NCI-H510A treated with DMSO at 0.1 percent for 48 hours (cell line): ENCODE measurements at places on chromosomes 16 and 17.

DNA sequence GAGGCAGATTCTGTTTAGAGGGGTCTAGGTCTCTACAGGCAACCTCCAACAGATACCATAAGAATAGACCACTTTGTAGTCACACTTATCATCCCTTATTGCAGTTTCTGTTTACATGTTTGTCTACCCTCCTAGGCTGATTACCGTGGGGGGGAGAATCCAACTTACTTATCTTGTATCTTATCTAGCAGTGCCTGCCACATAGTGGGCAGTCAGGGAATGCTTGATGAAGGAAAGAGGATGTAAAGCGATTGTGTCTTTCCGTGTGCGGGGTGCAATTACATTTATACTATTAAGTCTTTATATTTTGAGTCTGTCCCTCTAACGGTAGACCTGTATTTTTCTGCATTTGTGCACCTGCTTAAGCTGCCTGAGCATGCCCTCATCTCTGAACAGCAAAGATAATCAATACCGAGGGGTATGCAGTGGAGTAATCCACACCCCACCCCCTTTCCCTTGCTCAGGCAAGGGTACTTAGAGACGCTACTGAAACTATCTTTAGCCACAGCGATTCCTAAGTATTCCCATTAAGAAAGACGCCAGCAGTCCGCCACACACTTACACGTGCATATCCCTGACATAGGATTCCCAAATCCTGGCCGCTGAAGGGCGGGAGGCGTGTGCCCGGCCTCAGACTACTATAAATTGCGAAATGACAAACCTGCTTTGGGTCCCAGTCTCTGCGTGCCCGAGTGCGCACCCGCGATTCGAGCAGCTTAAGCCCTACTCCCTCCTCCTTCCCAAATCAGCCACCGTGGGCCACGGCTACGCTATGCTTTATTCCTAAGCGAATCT, 635 bp upstream of the AATF start:
- DNase-seq = peak; percentile 71

GRCh38 chr16:3578610-3579551, 1.7 kb upstream of the NLRC3 start:
- no peak for DNase-seq

DNA sequence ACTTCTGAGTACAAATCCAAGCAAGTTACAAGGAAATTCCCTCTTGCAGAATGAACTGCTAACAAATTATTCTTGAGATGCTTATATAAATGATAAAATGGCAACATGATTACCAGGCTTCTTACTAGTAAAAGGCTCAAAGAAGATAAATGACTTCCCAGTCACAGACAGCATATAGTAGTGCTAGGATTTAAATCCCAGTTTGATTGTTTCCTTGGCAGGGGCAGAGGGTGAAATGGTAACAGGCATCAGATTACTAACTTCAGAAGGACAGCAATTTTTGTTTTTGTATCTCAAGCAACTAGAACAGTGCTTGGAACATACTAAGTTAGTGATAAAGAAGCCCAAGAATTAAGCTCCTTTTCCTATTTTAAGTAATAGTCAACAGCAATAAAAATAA, 102.8 kb downstream of the SSH2 start:
- DNase-seq = no peak

DNA sequence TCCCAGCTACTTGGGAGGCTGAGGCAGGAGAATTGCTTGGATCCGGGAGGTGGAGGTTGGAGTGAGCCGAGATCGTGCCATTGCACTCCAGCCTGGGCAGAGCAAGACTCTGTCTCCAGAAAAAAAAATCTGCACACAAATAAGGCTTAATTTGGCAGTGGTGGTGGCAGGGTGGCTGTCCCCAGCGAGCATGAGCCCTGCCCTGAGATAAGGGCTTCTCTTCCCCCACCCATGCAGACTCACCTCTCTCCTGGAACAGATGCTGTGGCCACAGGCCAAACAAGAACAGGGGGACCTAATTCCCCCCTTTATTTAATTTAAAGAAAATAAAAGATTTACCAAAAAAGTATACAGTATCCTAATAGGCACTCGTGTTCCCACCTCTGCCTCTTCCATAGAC, 157.2 kb downstream of the RAB11FIP4 start:
- DNase-seq = no peak

DNA sequence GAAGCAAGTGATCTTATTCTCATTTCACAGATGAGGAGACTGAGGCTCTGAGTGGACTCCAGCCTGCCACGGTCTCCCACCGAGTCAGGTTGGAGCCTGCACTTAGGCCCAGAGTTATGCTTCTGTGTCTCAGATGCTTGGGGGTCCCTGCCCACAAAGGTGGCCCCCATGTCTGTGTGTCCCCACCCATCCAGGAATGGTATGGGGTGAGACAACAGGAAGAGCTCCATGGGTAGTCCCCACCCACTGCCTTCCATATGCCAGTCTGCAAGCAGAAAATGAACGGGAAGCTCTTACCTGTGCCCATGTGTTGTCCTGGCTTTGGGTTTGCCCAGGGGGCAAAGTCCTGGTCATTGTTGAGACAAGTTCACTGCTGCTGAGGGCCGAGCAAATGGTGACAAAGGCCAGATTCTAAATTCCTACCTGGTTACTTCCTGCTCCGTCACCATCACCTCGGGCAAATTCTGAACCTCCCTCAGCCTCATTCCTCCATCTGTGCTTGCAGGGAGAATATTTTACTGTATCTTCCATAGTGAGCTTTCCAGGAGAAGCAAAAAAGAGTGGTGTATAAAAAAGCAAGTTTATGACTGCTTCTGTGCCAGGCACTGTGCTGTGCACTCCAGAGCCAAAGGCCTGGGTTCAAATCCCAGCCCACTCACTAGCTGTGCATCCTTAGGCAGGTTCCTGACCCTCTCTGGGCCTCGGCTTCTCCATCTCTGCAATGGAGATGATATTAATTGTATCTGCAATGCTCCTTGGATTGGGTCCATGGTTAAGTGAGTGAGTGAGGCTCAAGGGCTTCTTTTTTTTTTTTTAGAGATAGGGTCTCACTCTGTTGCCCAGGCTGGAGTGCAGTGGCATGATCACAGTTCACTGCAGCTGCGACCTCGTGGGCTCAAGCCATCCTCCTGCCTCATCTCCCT, 9.3 kb downstream of the IL4R start:
- no peak for DNase-seq

- no peak for DNase-seq
Measured at GRCh38 chr16:4915226-4915761, 21.7 kb downstream of the PPL start.

DNA sequence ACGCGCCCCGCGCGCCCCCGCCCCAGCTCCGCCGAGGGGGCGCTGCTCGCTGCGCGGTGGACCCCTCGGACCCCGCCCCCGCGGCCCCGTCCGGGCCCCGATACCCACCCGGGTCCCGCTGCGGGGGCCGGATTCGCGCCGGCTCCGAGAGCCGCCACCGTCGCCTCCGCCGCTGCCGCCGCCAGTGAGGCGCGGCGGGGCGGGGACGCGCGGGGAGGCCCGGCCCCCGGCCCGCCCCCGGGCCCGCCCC, at the start of gene TBC1D16:
TBC1D16 (minus strand) TSS at position 186 of the 250 bp plus-strand sequence. CDS start 22,325 bp downstream, outside the sequence.
- no peak for DNase-seq

DNA sequence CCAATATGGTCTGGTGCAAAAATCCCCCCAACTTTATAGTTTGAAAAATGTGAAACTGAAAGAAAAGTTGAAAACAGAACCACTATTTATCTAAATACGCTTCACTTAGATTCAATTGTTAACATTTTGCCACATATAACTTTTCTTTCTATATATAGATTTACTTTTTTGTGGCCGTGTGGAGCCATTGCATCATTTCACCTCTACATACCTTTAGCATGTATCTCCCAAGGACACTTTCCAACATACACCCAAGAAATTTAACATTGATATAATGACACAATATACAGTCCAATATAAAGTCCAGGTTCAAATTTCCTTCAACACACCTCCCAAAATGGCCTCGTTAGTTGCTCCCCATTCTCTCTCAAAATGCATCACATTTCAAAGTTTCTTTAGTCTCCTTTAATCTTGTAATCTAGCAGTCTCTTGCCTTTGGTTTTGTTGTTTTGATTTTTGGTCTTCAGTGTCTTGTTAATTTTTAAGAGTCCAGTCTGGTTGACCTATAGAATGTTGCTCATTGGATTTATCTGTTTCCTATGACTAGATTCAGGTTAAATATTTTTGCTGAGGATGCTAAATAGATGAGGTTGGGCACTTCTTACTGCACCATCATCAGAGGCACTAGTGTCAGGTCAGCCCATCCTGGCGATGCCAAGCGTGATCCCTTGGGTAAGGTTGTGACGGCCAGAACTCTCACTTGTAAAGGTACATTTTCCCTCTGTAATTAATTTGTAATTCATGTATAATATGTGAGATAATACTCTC, 64.3 kb upstream of the BCAR1 start:
- DNase-seq = no peak

DNA sequence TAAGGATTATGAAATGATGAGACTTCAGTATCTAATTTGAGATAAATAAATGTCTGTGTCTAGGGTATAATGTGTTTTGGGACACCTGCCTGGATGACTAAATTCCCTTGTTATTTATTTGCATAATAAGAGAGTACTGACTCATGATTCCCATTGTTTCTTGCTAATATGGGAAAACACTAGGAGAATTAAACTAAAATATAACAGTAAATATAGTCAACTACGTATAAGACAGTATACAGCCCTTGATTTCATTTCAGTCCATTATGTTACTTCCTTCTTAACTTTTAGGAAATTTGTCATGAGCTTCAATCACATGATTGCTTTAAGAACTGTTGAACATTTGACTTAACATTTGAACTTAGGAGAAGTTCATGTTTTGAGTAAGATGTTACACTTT, 62.4 kb downstream of the VMP1 start:
- no peak for DNase-seq

GRCh38 chr17:60563743-60564142, 36.2 kb upstream of the PPM1D start:
- DNase-seq = peak; percentile 11

GRCh38 chr16:85750146-85750826, 610 bp downstream of the C16orf74 start:
- DNase-seq = no peak

GRCh38 chr16:53745753-53746266, 41.9 kb downstream of the FTO start:
- DNase-seq = no peak
